ENCODE measurements at places on chromosomes 7 and 10.

- no peak for DNase-seq
These were observed 30.6 kb downstream of the SUFU start for GRCh38 chr10:102534333-102534732.

- DNase-seq = no peak
These were observed 32.6 kb downstream of the PHF14 start for GRCh38 chr7:11006291-11006690.

DNA sequence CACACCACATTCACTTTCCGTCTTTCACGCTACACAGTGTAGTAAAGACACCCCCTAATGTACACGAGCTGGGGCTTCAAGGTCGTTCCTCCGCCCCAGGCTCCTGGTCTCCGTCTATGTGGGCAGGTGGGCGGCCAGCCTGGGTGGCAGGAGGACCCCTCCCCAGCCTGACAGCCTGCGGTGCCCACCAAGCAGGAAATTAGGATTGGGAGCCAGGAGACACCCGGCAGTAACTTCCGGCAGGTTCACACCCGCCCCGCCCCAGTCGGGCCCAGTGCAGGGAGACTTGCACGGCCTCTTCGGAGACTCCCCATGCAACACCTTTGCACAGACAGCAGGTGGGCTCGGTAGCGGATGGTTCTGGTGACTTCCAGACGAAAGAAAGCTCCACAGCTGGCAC, 27.7 kb upstream of the ADGRA1 start:
- DNase-seq = no peak

DNA sequence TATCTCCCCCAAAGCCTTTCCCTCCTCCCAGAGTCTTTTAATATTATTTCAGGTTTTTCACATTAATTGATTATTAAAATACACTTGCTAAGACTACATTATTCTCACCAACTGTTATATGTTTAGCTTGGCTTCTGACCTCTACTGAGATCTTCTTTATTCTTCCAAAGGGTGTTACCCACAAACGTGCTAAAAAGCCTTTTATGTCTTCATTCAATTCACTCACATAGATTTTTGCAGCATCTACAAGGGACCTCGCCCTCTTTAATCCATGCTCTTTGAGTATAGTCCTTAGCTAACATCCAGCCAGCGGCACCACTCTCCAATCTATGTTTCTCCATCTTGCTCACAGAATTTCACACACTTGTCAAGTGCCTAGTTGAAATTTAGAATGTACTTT, 115.9 kb downstream of the HIPK2 start:
- DNase-seq = no peak

DNA sequence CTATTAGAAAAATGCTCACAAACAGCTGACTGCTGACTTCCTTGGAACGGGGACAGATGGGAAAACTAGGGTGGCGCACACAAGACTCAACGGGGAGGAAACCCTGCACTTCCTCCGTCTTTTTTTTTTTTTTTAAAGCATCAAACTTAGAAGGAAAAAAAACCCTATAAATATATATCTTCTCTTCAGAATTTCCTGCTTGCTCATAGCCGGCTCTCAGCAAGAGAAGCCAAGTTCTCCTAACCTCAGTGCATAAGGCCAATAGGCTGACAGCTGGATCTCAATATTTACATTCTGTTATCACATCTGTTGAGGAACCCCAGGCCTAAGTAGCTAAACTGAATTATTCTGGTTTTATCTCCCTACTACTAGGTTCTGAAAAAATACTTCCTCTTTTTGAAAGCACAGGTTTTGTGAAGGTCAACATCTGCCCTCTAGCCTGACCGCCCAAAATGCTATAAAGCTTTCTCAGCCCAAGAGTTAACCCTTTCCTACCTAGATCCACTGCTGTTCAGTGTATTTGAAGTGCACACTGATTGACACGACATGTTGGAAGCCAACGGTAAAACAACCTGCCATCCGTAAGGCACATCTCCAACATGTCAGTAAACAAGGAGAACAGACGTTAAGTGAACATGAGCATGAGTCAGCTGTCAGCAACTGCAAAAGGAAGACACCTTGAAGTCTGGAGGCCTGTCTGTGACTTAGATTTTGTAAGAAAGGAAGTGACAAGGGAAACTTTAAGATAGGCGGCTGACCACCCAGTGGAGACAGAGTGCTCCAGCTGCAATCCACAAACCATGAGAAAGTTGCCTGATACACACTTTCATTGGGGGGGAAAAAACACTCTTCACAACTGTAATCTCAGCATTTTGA, 83.8 kb downstream of the EBLN1 start:
- DNase-seq = no peak

GRCh38 chr10:80459047-80459865, 5.1 kb downstream of the TSPAN14 start:
- DNase-seq = peak; percentile 23

- DNase-seq = no peak
These were observed 117.4 kb upstream of the GPR26 start for GRCh38 chr10:123548770-123549169.

- no peak for DNase-seq
These were observed 36.6 kb downstream of the PIK3AP1 start for GRCh38 chr10:96683710-96684109.

- no peak for DNase-seq
These were observed 8.0 kb upstream of the CELF2 start for GRCh38 chr10:11009471-11010308.

DNA sequence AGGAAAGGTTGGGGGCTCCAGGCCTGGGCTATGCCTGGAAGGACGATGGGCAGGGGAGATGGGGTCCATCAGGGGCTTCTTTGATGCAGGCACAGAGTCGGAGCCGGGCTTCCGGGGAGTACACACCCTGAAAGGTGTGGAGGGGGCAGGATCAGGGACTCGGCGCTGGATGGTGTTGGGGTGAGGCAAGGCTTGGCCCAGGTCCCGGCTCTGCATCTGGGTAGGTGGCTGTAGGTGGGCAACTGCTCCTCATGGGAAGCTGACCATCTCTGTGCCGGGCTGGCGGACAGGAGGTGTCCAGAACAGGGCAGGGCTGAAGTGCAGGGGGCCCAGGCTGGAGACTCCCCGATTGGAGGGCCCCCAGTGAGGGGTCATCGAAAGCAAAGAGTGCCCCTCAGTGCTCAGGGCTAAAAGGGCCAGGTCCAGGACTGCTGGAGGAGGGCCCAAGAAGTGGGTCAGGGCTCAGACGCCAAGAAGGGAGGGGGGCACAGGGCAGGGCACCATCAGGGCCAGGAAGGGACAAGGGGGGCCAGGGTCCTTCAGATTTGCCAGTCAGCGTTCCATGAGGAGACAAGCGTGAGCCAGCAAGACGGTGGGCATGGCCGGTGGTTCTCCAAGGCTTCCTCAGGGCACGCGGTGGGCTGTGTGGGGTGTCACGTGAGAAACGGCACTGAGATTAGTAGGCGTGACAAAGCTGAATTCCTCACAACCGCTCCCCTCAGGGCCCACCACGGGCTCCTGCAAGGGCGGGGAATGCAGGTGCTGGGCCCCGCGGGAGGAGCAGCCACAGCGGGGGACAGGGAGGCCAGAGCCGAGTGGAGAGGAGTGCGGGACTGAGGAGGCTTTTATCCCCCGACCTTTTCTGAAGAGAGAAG, 97.0 kb downstream of the BMS1 start:
- no peak for DNase-seq

GRCh38 chr7:27952456-27953285, 212.7 kb downstream of the TAX1BP1 start:
- DNase-seq = no peak

DNA sequence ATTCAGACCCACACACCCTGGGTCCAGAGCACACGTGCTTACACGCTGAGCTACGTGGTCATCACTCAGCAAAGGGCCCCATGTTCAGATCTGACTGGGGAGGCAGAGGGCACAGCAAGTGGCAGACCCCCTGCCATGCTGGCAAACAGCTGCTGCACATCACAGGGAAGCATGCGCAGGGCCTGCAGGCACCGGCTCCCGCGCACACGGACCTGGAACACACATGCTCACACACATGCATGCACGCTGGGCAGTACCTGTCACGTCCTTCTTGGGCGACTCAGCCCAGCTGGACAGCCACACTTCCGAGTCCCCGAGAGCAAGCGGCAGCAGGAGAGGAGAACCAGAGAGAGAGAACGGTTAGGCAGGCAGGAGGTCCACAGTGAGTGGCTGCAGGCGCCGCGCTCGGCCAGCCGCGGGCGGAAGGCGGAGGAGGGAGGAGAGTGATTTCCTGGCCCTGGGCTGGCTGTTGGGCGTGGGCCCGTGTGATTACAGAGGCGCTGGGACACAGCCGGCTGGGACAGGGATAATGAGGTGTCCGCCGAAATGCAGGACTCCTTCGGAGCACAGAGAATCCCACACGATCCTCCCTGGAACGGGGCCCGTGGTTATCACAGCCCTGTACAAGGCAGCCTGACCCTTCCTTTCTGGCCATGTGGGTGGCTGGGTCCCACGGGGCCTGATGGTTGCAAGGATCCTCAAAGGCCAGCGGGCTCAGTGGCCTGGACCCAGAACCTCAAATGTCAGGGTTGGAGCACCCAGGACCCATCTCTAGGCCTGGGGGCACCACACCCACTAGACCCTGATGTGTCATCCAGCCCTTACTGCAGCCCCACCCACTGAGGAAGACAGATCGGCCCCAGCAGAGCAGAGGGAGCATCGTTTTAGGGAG, 175.1 kb downstream of the NEURL1 start:
- no peak for DNase-seq

- peak; percentile 11 for DNase-seq
These were observed 18.1 kb upstream of the OIT3 start for GRCh38 chr10:72875250-72876055.

GRCh38 chr10:45602082-45602730, 70.4 kb downstream of the ZFAND4 start:
- DNase-seq = no peak

GRCh38 chr10:97180363-97180755, 5.4 kb downstream of the SLIT1 start:
- no peak for DNase-seq
